Keratinocyte (primary cell): ENCODE measurements at places on chromosomes 12 and 14. TPM values are rescaled to one million over a fixed set of nuclear protein-coding genes. Genes with fewer than 3 reads are reported as not detected.

- H3K4me1 ChIP-seq, result no peaks in the 10 kb centered on the region
- no peak overlapping the region for H3K27ac ChIP-seq
- H3K4me3 ChIP-seq, result no peak overlapping the region
- H3K27me3 ChIP-seq, result no peaks in the 10 kb centered on the region
- no peak for DNase-seq
Measured at GRCh38 chr14:22781301-22781991, 15.0 kb downstream of the OXA1L start.

DNA sequence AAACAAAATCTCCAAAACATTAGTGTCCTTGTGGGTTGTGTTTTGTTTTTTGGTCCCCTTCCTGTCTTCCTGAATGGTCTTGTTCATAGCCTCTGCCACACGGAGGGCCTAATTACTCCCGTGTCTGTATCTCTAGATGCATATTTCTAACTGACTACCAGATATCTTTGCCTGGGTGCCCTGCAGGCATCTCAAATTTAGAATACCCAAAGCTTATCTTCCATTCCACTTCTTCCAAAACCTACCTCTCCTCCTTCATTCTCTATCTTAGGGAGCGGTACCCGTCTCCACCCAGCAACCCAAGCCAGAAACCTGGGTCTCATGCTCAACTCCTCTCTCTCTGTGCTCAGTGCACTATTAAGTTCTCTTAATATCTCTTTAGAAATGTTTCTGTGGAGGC is 10.9 kb upstream of the METAP2 start:
- H3K27me3 ChIP-seq, result no peaks in the 10 kb centered on the region
- no peaks in the 10 kb centered on the region for H3K4me1 ChIP-seq

DNA sequence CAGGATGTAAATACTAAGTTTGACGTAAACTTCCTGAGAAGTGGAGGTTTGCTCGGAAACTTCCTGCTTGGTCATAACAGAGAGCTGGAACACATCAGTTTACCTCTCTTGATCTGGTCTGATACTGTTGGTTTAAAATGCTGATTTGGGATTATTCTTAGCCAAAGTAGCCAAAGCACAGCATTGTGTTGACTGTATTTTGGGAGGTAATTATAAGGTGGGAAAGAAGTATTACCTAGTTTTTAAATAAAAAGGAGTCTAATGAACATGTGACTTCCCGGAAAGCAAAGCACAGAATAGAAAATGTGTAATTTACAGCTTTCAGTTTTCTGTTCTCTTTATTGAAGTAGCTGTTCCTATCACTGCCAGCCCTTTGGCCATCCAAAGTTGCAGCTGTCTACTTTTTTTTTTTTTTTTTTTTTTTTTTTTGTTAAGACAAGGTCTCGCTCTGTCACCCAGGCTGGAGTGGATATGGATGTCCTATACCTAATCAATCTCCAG is 52.2 kb upstream of the SRP54 start:
- no peak for DNase-seq
- no peak overlapping the region for H3K4me3 ChIP-seq
- H3K36me3 ChIP-seq, result no peaks in the 10 kb centered on the region
- H3K27ac ChIP-seq, result no peak overlapping the region

GRCh38 chr12:132658149-132658894 is 28.8 kb downstream of the POLE start:
- DNase-seq, result no peak
- peaks cover 36% of the 10 kb centered on the region for H3K36me3 ChIP-seq
- no peaks in the 10 kb centered on the region for H3K4me1 ChIP-seq
- no peak overlapping the region for H3K27ac ChIP-seq
- H3K27me3 ChIP-seq, result no peaks in the 10 kb centered on the region
- H3K4me3 ChIP-seq, result no peak overlapping the region

GRCh38 chr12:125110641-125111360 is 45.6 kb downstream of the AACS start:
- no peaks in the 10 kb centered on the region for H3K4me1 ChIP-seq
- DNase-seq, result no peak
- H3K27me3 ChIP-seq, result no peaks in the 10 kb centered on the region
- H3K36me3 ChIP-seq, result peaks cover 24% of the 10 kb centered on the region
- no peak overlapping the region for H3K4me3 ChIP-seq

- H3K36me3 ChIP-seq, result peaks cover 6% of the 10 kb centered on the region
- DNase-seq, result no peak
- peaks cover 22% of the 10 kb centered on the region for H3K4me1 ChIP-seq
- H3K27me3 ChIP-seq, result no peaks in the 10 kb centered on the region
- H3K27ac ChIP-seq, result no peak overlapping the region
Measured at GRCh38 chr12:51128919-51129318, 44.0 kb downstream of the TFCP2 start.

GRCh38 chr12:108563136-108563803 is 874 bp downstream of the ISCU start:
- peaks cover 29% of the 10 kb centered on the region for H3K4me1 ChIP-seq
- no peaks in the 10 kb centered on the region for H3K27me3 ChIP-seq
- peaks cover 22% of the 10 kb centered on the region for H3K36me3 ChIP-seq
- DNase-seq, result peak; percentile 44
- H3K4me3 ChIP-seq, result peak overlapping the region; percentile 91
- peak overlapping the region; percentile 82 for H3K27ac ChIP-seq

DNA sequence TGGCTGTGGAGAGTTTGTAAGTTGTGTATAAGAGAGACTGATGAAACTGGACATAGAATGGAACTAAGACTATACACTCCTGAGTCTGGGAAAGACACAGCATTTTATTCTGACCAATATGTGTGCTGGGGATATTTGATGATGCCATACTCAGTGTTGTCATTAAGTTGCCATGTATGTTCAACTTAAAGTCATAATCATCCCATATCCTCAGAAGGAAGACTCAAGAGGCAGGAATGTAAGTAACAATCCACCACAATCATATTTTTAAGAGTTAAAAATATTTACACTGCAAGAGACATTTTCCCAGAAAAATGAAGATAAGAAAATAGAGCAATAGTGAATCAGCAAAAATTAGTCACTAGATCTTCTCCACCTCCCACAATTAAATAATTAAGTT is 120.1 kb downstream of the MDGA2 start:
- no peak overlapping the region for H3K27ac ChIP-seq
- no peaks in the 10 kb centered on the region for H3K36me3 ChIP-seq
- no peak overlapping the region for H3K4me3 ChIP-seq
- no peaks in the 10 kb centered on the region for H3K27me3 ChIP-seq
- no peak for DNase-seq
- no peaks in the 10 kb centered on the region for H3K4me1 ChIP-seq

DNA sequence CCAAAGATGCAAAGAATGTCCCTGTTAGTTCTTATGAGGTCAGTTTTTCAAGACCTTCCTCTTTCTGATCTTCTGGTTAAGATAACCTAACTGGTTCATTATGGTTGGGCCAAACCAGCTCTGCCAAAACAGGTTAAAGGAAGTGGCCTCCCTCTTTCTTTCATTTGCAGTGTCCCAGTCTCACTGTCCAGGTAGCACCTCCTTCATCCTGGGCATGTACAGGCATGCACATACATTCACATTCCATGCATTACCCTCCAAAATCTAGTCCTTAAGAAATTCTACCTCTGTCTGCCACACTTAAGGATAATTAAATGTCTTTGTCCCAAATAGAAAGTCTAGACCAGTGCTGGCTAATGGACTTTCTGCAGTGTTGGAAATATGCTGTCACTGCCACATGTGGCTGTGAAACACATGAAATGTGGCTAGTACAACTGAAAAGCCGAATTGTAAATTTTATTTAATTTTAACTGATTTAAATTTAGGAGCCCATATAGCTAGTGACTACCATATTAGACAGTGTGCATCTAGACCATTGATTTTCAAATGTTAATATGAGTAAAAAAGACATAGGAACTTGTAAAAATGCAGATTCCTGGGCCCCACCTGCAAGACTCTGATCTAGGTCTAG is 169.3 kb downstream of the PCNX1 start:
- H3K27me3 ChIP-seq, result no peaks in the 10 kb centered on the region
- peaks cover 8% of the 10 kb centered on the region for H3K4me1 ChIP-seq
- no peak overlapping the region for H3K27ac ChIP-seq

DNA sequence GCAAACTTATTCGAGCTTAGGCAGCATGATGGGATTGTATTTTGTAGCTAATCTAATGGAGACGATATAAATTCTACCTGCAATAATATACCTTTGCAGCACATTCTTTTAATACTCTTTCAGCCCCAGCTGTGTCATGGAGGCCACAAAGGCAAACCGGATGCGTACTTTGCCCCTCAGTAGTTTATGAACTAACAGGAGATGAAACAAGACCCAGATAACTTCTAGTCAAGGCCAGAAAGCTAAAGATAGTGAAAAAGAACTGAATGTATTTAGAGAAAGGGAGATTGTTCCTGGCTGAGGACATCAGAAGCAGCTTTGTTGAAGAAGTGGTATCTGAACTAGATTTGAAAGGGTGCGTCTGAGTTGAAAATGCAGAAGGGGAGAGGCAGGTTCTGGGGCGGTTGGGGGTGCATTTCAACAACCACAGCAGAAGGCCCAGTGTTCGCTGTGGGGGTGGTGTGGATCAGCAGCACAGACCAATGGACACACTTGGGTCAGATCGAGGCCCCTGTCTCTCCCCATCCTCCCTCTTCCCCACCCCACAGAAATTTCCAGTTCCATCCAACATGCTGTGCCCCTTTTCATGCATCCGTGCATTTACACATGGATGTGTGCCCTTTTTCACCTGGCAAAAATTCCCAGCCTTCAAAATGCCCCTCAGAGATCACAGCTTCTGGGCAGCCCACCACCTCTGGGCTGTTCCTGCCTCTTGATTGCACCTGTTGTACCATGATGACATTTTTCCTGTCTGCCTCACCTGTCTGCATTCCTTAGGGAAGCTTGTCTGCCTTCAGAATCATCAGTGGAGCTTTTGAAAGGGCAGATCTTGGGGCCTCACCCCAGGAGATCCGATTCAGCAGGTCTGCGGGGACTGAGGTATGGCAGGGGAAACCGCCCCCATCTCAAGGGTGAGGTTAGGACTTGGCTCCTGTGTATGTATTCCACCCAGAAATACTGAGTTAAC is 2.2 kb downstream of the ZNF839 start:
- H3K27me3 ChIP-seq, result no peaks in the 10 kb centered on the region
- no peak for DNase-seq
- H3K36me3 ChIP-seq, result peaks cover 8% of the 10 kb centered on the region
- peaks cover 27% of the 10 kb centered on the region for H3K4me1 ChIP-seq
- no peak overlapping the region for H3K4me3 ChIP-seq

DNA sequence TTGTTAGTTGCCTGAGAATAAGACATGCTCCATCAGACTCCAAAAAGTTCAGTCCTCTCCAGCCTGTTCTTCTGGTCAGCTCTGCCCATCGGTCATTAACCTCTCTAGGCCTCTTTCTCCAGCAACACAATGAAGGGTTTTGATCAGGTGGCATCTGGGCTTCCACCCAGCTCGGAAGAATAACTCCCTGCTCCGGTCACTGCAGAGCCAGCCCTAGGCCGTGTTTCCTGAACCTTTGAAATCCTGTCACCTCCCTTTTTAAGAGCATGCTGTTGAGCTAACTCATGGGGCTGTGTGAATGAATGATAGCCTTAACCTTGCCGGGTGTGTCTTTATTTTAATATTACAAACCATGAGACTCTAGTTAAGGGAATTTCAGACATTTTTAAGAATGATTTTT is 117.1 kb downstream of the GXYLT1 start:
- H3K36me3 ChIP-seq, result no peaks in the 10 kb centered on the region
- DNase-seq, result no peak
- no peak overlapping the region for H3K4me3 ChIP-seq
- H3K27ac ChIP-seq, result no peak overlapping the region
- H3K27me3 ChIP-seq, result no peaks in the 10 kb centered on the region

GRCh38 chr14:37819155-37820015 is 224.0 kb downstream of the TTC6 start:
- H3K27me3 ChIP-seq, result no peaks in the 10 kb centered on the region
- H3K27ac ChIP-seq, result no peak overlapping the region
- H3K4me1 ChIP-seq, result no peaks in the 10 kb centered on the region
- DNase-seq, result no peak

DNA sequence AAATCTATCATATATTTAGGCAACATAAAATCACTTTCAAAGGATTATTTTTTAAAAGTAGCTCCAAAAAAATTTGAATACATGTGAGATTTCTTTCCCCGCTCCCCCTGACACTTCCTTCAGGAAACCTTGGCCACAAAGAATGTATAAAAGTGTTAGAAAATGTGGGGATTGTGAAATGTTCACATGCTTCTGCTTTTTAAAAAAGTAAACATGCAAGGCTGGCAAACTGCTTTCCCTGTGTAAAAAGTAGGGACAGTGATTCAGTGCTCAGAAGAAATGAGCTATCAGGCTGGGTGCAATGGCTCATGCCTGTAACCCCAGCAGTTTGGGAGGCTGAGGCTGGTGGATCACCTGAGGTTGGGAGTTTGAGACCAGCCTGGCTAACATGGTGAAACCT is 26.6 kb downstream of the MBIP start:
- no peak overlapping the region for H3K4me3 ChIP-seq
- peaks cover 2% of the 10 kb centered on the region for H3K4me1 ChIP-seq
- peaks cover 2% of the 10 kb centered on the region for H3K36me3 ChIP-seq
- DNase-seq, result no peak
- no peaks in the 10 kb centered on the region for H3K27me3 ChIP-seq

- no peak overlapping the region for H3K4me3 ChIP-seq
- no peaks in the 10 kb centered on the region for H3K27me3 ChIP-seq
- no peak for DNase-seq
- no peak overlapping the region for H3K27ac ChIP-seq
- H3K36me3 ChIP-seq, result no peaks in the 10 kb centered on the region
Measured at GRCh38 chr12:102602521-102602920, 122.2 kb upstream of the IGF1 start.

DNA sequence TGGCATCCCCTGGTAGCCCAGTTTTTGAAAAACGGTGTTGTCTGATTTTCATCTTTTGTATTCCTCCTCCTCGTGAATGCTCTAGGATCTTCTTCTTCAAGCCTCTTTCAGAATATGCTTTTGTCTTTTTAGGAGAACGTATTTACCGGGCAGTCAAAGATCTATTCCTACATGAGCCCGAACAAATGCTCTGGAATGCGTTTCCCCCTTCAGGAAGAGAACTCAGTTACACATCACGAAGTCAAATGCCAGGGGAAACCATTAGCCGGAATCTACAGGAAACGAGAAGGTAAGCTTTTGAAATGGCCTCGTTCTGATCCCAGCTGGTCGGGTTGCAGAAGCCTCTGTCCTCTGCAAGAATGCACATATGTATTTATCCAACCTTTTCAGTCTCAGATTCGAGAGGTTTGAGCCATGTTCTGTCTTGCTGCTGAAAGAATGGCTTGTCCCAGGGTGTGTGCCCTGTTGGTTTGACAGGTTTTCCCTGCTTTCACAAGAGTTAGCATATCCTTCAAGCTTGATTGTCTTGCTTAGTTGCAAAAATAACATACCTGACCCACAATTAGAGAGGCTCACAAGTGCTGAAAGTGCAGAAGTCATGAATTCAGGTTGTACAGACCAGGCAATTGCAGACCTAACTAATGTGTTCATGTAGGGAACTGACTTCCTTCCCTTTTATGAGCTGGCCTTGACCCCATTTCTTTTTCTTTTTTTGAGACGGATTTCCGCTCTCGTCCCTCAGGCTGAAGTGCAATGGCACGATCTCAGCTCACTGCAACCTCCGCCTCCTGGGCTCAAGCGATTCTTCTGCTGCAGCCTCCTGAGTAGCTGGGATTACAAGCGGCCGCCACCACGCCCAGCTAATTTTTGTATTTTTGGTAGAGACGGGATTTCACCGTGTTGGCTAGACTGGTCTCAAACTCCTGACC is 6.8 kb downstream of the KMT5A start:
- peaks cover 21% of the 10 kb centered on the region for H3K4me1 ChIP-seq
- no peak for DNase-seq
- H3K4me3 ChIP-seq, result peak overlapping the region; percentile 55
- H3K36me3 ChIP-seq, result peaks cover 23% of the 10 kb centered on the region
- peak overlapping the region; percentile 24 for H3K27ac ChIP-seq

OR4E2 gene
- polyA plus RNA-seq, result not detected in 3 replicates

RBMS2 gene
- polyA plus RNA-seq, result 46.2 to 83.0 TPM (median 64.5 TPM) in 3 replicates

TMEM121 gene
- polyA plus RNA-seq, result 0.18 to 0.31 TPM (median 0.23 TPM) in 3 replicates

LPAR5 gene
- polyA plus RNA-seq, result 6.7 to 11.7 TPM (median 8.3 TPM) in 3 replicates

A2M gene
- polyA plus RNA-seq, result 0.20 to 0.49 TPM (median 0.32 TPM) in 3 replicates

AMN gene
- 0.14 to 0.31 TPM (median 0.22 TPM) in 3 replicates for polyA plus RNA-seq
